ENCODE measurements at places on chromosomes 3 and 15. TPM values are rescaled to one million over a fixed set of nuclear protein-coding genes. Genes with fewer than 3 reads are reported as not detected.

Gene IL17RE
- not detected for polyA plus RNA-seq

Gene GP5
- 0.16 TPM for polyA plus RNA-seq

Gene GOLGA6L9
- polyA plus RNA-seq: 27.7 TPM

Gene AHSG
- polyA plus RNA-seq: 1.1 TPM

Gene CAMK1
- 18.7 TPM for polyA plus RNA-seq

Gene ANKUB1
- not detected for polyA plus RNA-seq

Gene LDHAL6B
- polyA plus RNA-seq: not detected

Gene B3GNT5
- polyA plus RNA-seq: 6.1 TPM

Gene C3orf49
- not detected for polyA plus RNA-seq

Gene LYZL4
- polyA plus RNA-seq: not detected

Gene FANCD2
- polyA plus RNA-seq: 3.3 TPM

Gene LRTM1
- not detected for polyA plus RNA-seq

Gene SI
- polyA plus RNA-seq: not detected

Gene DET1
- polyA plus RNA-seq: 16.7 TPM

Gene TMCC1
- 25.0 TPM for polyA plus RNA-seq

Gene LACTB
- polyA plus RNA-seq: 24.3 TPM

Gene LRRC15
- not detected for polyA plus RNA-seq

Gene IGF2BP2
- 46.6 TPM for polyA plus RNA-seq

Gene LRRC31
- not detected for polyA plus RNA-seq

Gene SYNPR
- 2.0 TPM for polyA plus RNA-seq

Gene SLC22A14
- 0.16 TPM for polyA plus RNA-seq

Gene STRA6
- polyA plus RNA-seq: 11.9 TPM

Gene MNS1
- polyA plus RNA-seq: not detected

Gene TRPM1
- not detected for polyA plus RNA-seq

Gene TMOD3
- 10.5 TPM for polyA plus RNA-seq

Gene CCR2
- polyA plus RNA-seq: not detected

Gene DISP2
- 26.0 TPM for polyA plus RNA-seq

Gene GFM1
- 46.8 TPM for polyA plus RNA-seq

Gene EPHB3
- polyA plus RNA-seq: 4.3 TPM

Gene SLC22A13
- 0.16 TPM for polyA plus RNA-seq

Gene WDR93
- polyA plus RNA-seq: not detected

Gene SNX33
- polyA plus RNA-seq: 0.14 TPM

Gene RAB43
- 0.57 TPM for polyA plus RNA-seq

Gene SCG5
- 116 TPM for polyA plus RNA-seq

Gene PSTPIP1
- polyA plus RNA-seq: not detected

Gene PAQR9
- polyA plus RNA-seq: 0.24 TPM

Gene TM4SF1
- polyA plus RNA-seq: 0.81 TPM

Gene NBEAL2
- polyA plus RNA-seq: 3.0 TPM
